Activated CD8-positive, alpha-beta memory T cell treated with anti-CD3 and anti-CD28 coated beads, Interleukin-2, amount 10 ng/mL, durations not matched to agents 7 days and 5 days (primary cell): ENCODE measurements at places on chromosomes 5 and 9. TPM values are rescaled to one million over a fixed set of nuclear protein-coding genes. Genes with fewer than 3 reads are reported as not detected.

Gene CMBL
- total RNA-seq: 2.7 TPM

- no peak for DNase-seq
These were observed 104.7 kb downstream of the EFNA5 start for GRCh38 chr5:107565791-107566767.

- DNase-seq: no peak
These were observed 16.0 kb upstream of the IL33 start for GRCh38 chr9:6199596-6199995.

DNA sequence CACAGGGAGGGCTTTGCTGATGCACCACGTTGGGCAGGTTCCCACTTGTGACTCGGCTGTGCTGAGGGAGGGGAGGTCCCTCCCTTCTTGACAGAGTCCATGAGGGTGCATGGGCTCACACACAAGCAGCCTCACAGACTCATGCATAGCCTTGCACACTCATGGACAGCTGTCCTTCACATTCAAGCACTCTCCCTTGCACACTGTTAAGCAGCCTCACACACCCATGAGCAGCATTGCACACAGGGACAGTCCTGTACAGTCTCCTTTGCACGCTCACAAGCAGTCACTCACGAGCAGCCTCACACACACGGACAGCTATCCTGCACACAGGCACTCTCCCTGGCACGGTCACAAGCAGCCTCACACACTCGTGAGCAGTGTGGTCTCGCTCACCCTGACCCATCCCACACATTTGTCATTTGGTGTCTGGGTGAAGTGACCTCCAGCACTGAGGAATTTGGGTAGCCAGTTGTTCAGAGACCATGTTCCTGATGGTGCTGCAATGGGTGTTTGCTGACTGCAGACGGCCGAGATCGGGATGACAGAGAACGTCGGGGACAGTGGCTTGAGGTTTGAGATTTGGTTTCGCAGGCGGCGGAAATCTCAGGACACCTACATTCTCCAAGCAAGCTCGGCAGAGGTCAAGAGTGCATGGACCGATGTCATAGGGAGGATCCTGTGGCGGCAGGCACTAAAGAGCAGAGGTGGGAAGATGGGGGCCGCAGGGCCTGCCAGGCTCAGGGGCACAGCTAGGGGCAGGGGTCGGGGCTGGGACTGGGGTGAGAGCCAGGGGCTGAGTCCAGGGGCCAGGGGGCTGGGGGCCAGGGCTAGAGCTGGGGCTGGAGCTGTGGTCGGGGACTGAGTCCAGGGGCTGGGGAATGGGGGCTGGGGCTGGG lies 17.7 kb upstream of the LRRC14B start:
- no peak for DNase-seq

GRCh38 chr5:172820046-172820767 lies 13.8 kb upstream of the ERGIC1 start:
- no peak for DNase-seq
